ENCODE measurements at places on chromosomes 5 and 9. TPM values are rescaled to one million over a fixed set of nuclear protein-coding genes. Genes with fewer than 3 reads are reported as not detected.

Gene SPINK13
- total RNA-seq = not detected

Gene FRMPD1
- not detected for total RNA-seq

Gene MELK
- 2.9 TPM for total RNA-seq

Gene FOXD4L4
- 0.09 TPM for total RNA-seq

Gene SLCO6A1
- not detected for total RNA-seq

Gene DBH
- total RNA-seq = not detected

Gene NMUR2
- total RNA-seq = not detected

Gene NFIB
- total RNA-seq = 111 TPM

Gene NIPAL4
- not detected for total RNA-seq

Gene IRGM
- total RNA-seq = 0.09 TPM

Gene LRRC19
- total RNA-seq = not detected

Gene PELO
- 9.2 TPM for total RNA-seq

Gene LHX6
- total RNA-seq = not detected

Gene ASB6
- 7.0 TPM for total RNA-seq

Gene TSLP
- total RNA-seq = 20.8 TPM

Gene PCDHB5
- 0.45 TPM for total RNA-seq

Gene CBY3
- total RNA-seq = not detected

Gene PDLIM4
- 37.3 TPM for total RNA-seq

Gene CNTNAP3
- 25.7 TPM for total RNA-seq
